AG10803 (cell line): ENCODE measurements at places on chromosomes 7 and 10.

GRCh38 chr7:145106001-145106400, 270.1 kb upstream of the TPK1 start:
- DNase-seq = no peak

DNA sequence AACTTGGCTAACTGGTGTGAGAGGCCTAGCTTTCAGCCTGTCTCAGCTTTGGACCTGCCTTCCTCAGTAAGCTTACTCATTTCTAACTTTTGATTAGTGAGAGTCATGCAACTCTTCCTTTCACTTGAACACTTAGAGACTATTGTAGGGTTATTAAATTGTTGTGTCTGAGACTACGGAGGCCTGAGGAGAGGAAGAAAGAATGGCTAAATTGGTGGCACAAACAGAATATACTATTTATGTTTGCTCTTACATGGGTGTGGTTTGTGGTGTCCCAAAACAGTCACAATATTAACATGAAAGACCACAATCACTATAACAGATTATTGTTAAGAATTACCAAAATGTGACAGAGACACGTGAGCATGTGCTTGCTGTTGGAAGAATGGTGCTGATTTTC, 82.1 kb downstream of the TRIM24 start:
- DNase-seq = no peak

GRCh38 chr7:50329775-50330174, 25.3 kb downstream of the IKZF1 start:
- DNase-seq = no peak

DNA sequence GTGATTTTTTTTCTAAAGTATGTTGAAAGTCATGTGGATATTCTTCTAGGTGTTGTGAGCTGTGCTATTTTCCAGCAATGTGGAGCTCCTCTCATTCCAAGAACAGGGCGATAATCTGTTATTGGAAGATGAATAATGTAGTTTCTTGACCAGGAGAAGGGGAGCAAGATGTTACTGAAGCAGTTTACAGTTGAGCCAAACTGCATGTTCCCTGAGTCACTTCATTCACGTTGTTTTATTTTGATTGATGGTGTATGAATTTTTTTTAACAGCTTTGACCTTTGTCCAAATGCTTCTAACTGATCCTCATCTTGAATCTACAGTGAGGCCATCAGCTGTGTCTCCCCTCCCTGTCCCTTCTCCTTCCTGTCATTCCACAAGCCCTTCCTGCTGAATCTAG, 277.1 kb upstream of the KLF6 start:
- peak; percentile 56 for DNase-seq

GRCh38 chr10:101658975-101659374, 36.0 kb downstream of the FBXW4 start:
- no peak for DNase-seq

GRCh38 chr7:116122972-116123595, 87.3 kb upstream of the TES start:
- peak; percentile 56 for DNase-seq
